Stimulated activated CD4-positive, alpha-beta T cell treated with anti-CD3 and anti-CD28 coated beads, Interleukin-2, amount 100 ng/mL, for 24 hours (primary cell): ENCODE measurements at places on chromosomes 13 and 19.

GRCh38 chr13:39858794-39859193 lies 203.3 kb downstream of the COG6 start:
- no peak for DNase-seq

GRCh38 chr13:99363949-99364348 lies 56.8 kb upstream of the GPR183 start:
- DNase-seq, result no peak

DNA sequence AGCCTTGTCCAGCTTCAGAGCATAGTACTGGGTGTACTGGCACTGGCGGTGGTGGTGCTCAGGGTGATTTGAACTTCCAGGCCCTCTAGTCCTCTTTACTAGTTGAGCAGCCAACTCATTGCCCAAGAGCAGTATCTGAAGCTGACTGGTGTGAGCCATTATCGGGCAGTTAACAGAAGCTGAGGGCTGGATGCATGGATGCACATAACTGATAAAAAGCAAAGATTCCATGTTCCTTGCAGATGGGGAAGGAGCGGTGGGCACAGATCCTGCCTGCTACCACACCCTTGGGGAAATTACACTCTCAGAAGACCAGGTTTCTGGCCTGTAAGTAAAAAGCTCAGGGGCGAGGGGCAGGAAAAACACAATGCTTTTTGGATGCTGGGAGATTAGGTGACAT lies 499.4 kb upstream of the ARGLU1 start:
- DNase-seq, result no peak

DNA sequence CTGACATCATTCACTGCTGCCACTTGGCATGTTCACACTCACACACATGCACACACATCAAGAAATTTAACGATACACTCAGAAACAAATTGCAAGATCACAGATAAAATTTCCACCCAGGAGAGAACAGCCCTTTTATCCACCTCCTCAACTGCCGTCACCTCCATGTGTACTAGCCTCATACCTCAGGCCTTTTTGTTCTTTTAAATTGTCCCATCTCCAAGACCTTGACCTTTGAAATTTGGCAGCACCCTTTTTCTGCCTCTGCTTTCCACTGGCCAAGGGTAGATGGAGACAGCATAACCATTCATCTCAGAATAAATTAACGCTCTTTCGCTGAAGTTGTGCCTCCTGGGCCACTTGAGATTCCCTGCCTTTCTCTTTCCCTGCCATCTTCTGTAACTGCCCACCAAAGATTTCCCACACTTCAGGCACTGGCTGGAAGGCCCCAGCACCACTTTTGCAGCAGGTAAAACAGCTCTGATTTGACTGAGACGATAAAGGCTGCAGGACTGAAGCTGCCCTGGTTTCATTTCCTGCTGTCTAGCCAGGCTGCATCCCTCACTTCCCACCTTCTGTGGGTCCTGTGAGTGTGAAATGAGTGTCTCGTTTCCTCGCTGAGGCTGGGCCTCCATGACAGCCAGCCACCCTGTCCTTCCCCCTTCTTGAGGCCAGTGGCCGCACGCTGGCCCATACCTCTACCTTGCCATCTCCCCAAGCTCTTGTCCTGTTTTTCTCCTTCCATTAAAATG lies 39.3 kb downstream of the MBNL2 start:
- no peak for DNase-seq

GRCh38 chr13:45590066-45590465 lies 25.5 kb downstream of the ERICH6B start:
- no peak for DNase-seq

DNA sequence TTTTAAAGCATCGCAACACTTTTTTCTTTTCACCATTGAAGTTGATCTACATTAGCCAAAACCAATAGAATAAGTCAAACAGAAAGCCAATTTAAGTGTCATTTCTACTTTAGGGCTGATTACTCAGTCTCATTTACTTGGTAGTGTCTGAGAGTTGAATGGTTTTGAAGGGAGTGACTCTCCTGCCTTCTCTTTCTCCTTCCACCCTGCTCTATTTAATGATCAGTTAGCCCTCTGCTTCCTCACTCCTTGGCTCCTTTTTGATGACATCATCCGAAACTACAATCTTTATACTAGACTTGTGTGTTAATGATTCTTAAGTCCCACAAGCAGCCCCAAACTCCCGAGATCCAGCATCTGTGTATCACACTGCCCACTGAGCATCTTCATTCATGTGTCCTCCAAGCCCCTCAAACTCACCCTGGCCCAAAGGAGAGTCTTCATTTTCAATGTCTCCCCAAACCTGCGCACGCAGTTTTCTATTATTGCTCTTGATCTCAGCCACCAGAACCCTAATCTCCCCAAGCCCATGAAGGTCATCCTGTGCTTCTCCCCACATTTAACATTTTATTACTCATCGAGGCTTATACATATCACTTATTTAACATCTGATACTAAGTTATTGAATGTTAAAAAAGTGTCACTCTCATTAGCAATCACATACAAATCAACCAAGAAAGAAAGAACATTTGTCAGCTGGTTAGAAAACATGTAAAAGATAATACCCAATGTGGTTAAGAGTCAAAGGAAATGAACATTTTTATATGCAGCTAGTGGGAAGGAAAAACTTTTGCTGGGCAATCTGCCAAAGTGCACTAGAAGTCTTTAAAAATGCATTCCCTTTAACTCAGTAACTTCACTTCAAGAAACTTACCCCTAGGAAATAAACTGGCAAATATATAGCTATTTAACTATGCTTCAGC lies 32.2 kb upstream of the ARGLU1 start:
- no peak for DNase-seq

DNA sequence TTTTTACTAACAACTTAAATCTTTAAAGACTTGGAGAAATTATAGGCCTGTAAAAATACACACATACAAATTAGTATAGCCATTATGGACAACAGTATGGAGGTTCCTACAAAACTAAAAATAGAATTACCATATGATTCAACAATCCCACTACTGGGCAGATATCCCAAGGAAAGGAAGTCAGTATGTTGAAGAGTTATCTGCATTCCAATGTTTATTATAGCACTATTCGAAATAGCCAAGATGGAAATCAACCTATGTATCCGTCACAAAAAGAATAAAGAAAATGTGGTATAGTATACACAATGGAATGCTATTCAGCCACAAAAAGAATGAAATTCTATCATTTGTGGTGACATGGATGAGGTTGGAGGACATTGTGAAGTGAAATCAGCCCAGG lies 37.2 kb downstream of the SLITRK1 start:
- DNase-seq, result no peak

DNA sequence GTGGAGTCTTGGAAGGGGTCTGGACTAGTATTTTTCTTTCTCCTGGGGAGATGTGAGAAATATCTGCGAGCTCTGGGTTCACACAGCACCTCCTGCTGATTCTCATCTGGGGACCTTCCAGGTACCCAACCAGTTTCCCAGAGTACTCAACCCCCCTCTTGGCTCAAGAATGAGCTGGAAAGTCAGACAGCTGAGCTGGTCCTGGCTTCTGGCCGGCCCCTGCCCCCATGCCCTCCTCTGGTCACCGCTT lies 2.2 kb upstream of the PDE4A start:
- DNase-seq, result no peak

GRCh38 chr19:15199661-15200552 lies 888 bp downstream of the NOTCH3 start:
- no peak for DNase-seq

DNA sequence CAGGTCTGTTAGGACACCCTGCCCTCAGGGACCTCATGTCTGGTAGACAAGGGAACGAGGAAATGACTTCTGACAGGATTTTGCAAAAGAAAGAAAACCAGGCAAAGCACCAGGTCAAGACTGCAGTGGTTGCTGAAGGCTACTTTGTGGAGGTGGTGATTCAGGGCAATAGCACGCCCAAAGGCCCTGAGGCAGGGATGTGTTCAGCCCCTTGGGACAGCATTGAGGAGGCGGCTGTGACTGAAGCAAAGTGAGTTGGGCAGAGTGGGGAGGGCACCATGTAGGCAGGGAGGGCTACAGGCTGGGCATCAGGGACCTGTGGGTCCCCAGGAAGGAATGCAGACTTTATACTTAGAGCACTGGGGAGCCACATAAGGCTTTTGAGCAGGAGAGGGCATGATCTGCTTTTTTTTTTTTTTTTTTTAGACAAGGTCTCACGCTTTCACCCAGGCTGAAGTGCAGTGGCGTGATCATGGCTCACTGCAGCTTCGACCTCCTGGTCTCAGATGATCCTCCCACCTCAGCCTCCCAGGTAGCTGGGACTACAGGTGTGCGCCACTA lies 10.8 kb upstream of the HOMER3 start:
- no peak for DNase-seq

DNA sequence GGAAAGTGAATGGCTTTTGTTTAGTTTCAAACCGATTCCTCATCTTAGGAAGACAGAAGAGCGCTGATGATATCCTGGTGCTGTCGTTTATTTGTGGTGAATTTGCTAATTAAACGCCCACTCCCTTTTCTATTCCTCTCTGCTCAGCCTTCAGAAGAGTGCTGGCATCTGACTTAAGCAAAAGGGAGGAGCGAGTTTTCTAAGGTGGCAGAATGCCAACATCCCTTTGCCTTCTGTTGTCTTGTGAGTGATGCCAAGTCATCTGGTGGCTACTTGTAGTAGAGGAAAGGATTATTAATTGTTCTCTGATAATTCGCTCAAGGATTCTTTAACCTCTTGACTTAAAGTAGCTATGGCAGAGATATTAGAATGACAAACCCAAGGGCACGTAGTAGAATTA lies 68.1 kb downstream of the ERCC5 start:
- no peak for DNase-seq

GRCh38 chr13:28406733-28407266 lies 88.1 kb downstream of the FLT1 start:
- DNase-seq, result no peak

DNA sequence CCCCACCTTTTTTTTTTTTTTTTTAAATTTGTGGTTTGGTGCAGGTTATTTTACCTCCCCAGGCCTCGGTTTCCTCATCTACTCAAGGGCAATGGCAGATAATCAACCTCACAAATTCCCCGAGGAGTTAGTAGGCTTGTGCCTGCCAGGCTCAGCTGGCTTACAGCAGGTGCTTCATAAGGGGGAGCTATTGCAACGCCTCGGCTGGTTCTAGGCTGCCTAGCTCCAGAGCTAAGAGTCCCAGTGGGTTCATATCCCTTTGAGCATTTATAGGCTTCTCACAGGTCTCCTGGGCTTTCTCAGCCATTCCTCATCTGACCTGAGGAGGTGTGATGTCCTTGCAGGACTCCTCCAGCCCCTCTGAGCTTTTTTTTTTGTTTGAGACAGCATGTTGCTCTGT lies 10.6 kb downstream of the BCKDHA start:
- no peak for DNase-seq

DNA sequence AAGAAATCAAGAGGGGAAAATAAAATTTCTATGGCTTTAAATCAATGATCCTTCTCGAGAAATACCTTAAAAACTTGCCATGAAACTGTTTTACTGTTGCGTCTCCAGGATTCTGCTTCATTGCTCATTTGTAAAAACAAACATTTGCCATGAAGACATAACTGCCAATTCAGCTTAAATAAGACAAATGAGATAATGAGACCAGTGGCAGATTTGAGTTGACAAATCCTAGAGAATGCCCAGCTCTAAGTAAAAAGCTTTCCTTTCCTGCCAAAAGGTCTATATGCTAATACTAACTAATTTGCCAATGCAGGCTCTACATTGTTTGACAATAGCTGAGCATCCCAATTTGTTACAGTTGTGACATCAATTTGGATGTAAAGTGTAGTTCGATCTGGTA lies 400.5 kb upstream of the PCDH9 start:
- DNase-seq, result no peak

DNA sequence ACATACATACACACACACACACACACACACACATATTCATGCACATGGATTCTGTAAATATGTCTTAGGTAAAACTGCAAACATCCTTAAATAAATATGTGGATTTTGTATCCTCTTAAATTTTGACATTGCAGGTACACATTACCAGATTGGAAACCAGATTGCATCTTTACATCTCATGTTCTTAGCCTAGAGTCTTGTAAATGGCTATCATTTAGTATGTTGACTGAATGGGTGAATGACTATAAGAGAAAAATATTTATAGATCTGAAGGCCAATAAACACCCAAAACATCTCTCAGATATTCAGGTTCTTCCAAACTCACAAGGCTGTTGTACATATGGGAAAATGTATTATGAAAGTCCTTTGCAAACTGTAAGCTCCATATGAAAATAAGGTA lies 104.3 kb downstream of the STARD13 start:
- DNase-seq, result no peak

GRCh38 chr13:86554066-86554465 lies 754.8 kb upstream of the SLITRK6 start:
- DNase-seq, result no peak

DNA sequence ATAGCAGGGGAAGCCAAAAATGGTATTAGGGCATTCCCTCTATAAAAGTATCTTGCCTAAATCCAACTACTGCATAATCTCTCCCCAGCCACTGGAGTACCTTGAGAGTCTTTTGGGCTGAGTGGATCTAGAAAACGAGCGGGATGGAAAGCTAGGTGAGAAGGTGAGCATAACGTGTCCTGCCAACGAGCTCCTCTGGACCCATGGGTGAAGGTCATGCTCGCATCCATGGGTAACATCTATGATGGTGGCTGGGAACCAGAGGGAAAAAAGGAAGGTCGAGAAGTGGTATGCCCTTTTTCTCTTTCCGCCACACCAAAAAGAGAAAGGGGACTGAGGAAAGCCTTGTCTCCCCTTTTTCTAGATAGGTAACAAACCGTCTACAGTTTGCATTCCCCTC lies 63.0 kb downstream of the ZNF208 start:
- no peak for DNase-seq

DNA sequence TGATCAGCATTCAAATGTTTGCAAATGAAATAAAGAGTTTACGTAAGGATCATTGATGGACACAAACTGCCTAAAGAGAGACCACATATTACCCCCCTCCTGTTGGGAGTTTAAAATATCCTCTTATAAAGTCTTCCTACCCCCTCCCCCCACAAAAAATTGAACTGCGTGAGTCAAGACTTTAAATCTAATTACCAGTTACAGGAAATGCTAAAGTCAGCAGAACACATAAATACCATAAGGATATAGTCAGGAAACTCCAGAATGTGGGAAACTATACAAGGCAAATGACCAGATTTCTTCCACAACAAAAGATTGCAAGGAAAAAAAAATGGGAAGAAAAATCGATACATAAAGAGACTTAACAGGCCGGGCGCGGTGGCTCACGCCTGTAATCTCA lies 44.4 kb upstream of the FARP1 start:
- DNase-seq, result no peak

DNA sequence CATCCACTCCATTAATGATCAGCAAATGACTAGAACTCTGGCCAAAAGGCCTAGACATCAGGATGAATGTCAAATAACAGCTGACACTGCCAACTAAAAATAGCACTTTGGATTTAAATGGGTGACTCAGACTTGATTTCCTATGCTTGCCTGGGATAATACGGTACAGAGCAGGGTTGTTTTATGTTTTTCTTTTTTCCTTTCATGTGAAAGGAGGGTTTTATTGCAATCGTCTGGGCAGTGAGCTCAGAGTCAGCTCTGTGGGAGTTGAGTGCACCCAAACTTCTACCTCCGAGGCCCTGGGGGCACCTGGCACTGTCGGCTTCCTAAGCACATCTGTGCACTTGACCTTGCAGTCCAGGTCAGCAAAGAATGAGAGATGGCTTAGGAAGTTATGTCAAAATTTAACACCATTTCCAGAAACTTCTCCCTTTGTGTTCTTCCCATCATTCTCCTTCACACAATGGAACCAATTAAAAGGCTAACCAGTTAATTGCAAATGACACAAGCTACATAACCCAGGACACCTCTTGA lies 134.1 kb downstream of the LACC1 start:
- no peak for DNase-seq

GRCh38 chr13:109293166-109293565 lies 493.2 kb downstream of the IRS2 start:
- DNase-seq, result no peak

- DNase-seq, result no peak
Measured at GRCh38 chr13:30806784-30807183, 71.4 kb downstream of the ALOX5AP start.
